ENCODE measurements at places on chromosomes 12 and 14. TPM values are rescaled to one million over a fixed set of nuclear protein-coding genes. Genes with fewer than 3 reads are reported as not detected.

GRCh38 chr12:13981990-13982389, 588 bp upstream of the GRIN2B start:
- H3K27ac ChIP-seq, result no peak overlapping the region
- H3K36me3 ChIP-seq, result no peaks in the 10 kb centered on the region
- peak; percentile 76 for DNase-seq
- H3K4me3 ChIP-seq, result peak overlapping the region; percentile 90

The PRH2 gene
- not detected for total RNA-seq

The USP44 gene
- total RNA-seq, result 10.4 TPM

The COCH gene
- 3.7 TPM for total RNA-seq

- peaks cover 3% of the 10 kb centered on the region for H3K27me3 ChIP-seq
- H3K27ac ChIP-seq, result peak overlapping the region; percentile 50
- DNase-seq, result no peak
- peaks cover 23% of the 10 kb centered on the region for H3K4me1 ChIP-seq
These were observed 64.1 kb downstream of the LRP6 start for GRCh38 chr12:12202747-12203146.

DNA sequence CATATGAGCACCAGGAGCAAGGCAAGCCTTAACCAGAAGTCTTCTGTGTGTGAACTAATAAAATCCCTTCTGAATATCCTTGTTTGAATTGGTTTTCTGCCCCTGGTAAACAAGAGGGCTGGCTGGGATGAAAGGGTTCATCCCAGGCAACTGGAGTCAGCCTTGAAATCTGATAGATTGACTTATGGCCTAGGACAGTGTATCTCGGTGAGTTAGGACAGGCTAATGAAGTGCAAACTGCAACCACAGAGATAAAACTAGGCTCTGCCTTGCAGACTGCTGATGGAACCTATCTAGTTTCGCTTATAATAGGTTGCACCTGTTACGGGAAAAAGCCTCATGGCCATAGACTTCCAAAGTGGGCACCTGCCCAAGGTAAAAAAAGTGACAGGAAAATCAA, 451.9 kb upstream of the NOVA1 start:
- no peak overlapping the region for H3K4me3 ChIP-seq
- no peak for DNase-seq
- H3K36me3 ChIP-seq, result no peaks in the 10 kb centered on the region
- no peaks in the 10 kb centered on the region for H3K4me1 ChIP-seq

DNA sequence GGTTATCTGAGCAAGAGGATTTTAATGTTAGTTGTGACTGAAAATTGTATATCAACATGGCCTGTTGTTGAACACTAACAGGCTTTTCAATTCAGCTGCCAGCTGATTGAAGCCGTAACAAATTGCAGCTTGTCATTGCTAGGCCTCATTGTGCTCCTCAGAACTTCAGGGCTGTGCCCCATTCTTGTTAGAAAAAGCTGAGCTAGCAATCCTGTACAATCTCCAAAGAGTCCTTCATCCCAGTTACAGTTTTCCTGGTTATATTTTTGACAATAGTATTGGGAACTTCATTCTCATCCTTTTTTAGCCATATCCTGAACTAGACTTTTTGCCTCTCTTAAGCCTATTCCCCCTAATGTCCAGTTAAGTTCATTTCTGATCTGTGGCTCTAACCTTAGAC, 564.1 kb upstream of the ATXN7L3B start:
- no peak overlapping the region for H3K27ac ChIP-seq
- H3K4me1 ChIP-seq, result no peaks in the 10 kb centered on the region
- DNase-seq, result no peak
- H3K27me3 ChIP-seq, result no peaks in the 10 kb centered on the region

The TAS2R10 gene
- 0.87 TPM for total RNA-seq

Data from endothelial cell (in vitro differentiated cells).